ENCODE measurements at places on chromosomes 3 and 15.

DNA sequence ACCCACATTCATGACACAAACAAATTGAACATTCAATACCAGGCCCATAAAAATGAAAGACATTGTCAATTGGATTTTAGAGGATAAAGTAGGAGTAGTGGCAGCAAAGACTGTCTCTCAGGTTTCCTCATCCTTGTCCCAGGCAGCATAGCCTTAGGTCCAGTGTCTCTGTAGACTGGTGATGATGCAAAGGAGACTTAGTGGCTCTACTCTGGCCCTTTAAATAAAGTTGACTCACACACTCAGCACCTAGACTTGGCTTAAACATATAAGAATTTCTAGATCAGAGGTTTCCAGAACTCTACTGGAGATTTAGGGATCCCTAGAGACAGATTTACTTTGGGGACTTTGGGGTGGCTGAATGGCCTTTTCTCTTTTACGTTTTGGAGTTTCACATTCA is 166.6 kb downstream of the NR1D2 start:
- DNase-seq = no peak

- DNase-seq = no peak
Observed at GRCh38 chr3:11791339-11792200, 55.1 kb downstream of the TAMM41 start.

GRCh38 chr15:79154483-79155135 is 64.0 kb upstream of the RASGRF1 start:
- no peak for DNase-seq

GRCh38 chr3:186464424-186465093 is 79.6 kb downstream of the CRYGS start:
- no peak for DNase-seq

- DNase-seq = no peak
Observed at GRCh38 chr3:125154800-125155269, 57.7 kb downstream of the SLC12A8 start.

DNA sequence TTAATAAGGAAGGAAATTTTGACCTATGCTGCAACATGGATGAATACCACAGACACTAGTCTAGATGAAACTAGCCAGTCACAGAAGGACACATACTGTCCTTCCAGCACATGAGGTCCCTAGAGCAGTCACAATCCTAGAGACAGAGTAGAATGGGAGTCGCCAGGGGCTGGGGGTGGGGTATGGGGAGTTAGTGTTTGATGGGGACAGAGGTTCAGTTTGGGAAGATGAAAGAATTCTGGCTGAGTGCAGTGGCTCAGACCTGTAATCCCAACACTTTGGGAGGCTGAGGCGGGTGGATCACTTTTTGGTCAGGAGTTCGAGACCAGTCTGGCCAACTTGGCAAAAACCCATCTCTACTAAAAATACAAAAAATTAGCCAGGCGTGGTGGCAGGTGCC is 99.2 kb downstream of the TPRA1 start:
- DNase-seq = no peak

DNA sequence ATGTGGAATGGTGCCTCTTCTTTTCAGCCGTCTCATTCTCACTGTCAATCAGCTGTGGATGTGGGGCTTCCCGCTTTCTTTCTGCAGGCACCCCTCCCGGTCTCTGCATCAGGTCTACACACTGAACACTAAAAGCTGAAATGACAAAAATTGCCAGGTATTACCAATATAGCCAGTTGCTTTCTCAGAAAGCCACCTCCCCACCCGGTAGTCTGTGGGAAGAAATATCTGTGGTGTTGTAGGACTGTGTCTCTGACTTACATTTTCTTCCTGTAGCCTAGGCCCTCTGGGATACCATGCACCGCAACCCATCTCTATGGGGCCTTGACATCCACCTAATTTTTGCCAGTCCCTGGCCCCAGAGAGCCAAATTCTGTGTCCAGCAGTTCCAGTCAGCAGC is 19.2 kb upstream of the EPHB1 start:
- DNase-seq = no peak

- no peak for DNase-seq
Observed at GRCh38 chr3:50414616-50415015, 55.3 kb upstream of the TMEM115 start.

DNA sequence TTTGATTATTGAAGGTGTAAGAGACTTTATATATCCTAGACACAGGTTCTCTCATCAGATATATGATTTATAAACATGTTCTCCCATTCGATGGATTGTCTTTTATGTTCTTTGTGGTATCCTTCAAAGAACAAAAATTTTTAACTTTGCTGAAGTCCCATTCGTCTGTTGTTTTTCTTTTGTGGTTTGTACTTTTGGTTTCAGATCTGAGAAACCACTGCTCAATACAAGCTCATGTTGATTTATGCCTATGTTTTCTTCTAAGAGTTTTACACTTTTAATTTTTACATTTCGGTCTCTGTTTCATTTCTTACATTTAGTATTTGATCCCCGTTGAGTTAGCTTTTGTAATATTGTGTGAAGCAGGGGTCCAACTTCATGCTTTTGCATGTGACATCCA is 103.3 kb upstream of the SPRED1 start:
- DNase-seq = no peak

DNA sequence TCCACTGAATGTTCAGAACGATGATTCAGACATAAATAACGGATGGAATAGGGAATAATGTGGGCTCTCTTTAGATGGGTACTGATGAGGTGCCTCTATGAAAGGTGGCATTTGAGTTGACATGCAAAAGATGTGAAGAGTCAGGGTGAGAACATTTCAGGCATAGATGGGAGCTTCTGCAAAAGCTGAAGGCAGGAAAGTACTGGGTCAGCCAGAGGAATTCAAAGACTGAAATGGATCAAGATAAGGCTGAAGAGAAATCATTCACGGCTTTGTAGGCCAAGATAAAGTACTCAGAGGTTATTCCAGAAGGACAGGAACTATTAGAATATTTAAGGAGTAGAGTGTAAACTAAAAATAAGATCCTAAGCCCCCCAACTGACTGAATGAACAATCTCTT is 189.6 kb upstream of the MCTP2 start:
- no peak for DNase-seq

DNA sequence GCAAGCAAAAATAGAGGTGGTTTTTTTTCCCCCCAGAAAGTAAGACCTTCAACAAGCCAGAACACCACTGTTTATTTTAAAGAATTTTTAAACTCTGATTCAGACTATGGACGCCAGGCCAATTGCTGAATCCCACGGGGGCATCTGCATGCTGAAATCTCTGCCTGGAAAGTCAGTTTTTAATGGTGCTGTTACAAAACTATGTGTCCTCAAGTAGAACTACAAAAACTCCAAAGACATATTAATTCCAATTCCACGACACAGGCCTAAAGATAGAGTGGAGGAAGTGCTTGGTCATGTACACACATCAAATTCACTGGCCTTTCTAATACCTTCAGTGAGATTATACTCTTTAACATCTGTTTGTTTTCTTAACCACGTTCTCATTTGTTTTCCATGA is 490.5 kb upstream of the NR2F2 start:
- DNase-seq = no peak

DNA sequence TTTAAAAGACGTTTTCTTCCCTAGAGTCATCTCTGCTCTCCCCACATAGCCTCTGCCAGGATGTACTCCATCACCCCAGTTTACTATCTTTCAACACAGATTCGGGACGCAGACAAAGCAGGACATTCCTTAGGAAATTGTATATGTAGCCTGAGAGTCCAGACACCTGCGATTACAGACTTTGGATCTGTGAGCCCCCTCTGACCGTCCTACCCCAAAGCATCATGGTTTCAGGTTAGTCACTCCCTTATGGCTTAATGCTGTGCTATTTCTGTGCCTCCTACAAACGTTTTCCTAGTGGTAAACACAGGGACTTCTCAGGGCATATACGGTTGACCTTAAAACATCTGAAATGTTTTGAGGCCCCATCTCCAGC is 234.0 kb upstream of the BHLHE40 start:
- no peak for DNase-seq

- no peak for DNase-seq
Observed at GRCh38 chr3:12994357-12994606, 78.9 kb downstream of the IQSEC1 start.

- no peak for DNase-seq
Observed at GRCh38 chr3:31364711-31365110, 168.0 kb upstream of the STT3B start.

GRCh38 chr3:98690876-98691275 is 72.3 kb upstream of the ST3GAL6 start:
- no peak for DNase-seq
